ENCODE measurements at places on chromosomes 5 and 9.

GRCh38 chr9:130770679-130771442 is 64.2 kb upstream of the ABL1 start:
- no peak for DNase-seq

DNA sequence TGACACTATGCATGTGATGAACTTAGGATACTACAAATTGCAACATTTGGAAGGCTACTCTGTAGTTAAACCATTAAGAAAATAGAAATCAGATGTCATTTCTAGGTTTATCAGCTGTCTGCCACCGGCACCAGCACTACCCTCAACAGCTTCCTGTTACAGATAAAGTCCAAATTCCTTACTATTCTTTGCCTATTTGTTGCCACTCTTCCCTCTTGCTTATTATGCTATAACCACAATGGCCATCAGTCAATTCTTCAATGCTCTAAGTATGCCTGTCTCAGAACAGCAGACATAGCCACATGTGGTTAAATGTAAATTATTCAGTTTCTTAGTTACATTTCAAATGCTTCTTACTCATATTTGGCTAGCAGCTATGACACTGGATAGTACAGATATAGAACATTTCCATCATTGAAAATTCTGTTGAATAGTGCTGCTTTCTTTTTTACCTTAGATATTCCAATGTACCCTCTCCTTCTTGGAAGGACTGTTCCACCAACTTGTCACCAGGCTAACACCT is 21.0 kb downstream of the DHX29 start:
- DNase-seq, result no peak

DNA sequence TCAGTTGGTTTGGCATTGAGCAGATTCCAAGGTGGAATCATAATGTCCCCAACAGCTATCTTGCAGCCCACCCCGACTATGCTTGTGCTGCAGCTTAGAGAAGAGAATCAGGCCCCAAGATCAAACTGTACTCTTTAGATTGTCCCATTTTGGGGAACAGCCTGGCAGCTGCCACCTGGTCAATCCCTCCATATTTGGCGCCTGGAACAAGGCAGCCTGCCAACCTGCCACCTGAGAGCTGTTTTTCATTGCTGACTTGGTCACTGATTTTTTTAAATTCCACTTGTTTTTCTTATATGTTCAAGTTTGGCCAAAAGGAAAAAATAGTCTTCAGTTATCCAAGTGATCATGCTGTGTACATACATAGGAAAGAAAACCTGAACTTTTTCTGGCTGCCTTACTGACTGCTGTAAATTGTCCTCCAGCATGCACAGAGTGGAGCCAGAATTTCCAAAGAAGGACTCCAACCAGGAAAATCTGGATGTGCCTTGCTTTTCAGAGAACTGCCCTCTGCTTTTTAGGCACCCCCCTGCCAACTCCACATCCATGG is 504.2 kb downstream of the ENC1 start:
- DNase-seq, result no peak

GRCh38 chr9:3256571-3257330 is 269.1 kb downstream of the RFX3 start:
- no peak for DNase-seq

- DNase-seq, result no peak
These were observed 64.9 kb downstream of the SEMA4D start for GRCh38 chr9:89432986-89433530.

DNA sequence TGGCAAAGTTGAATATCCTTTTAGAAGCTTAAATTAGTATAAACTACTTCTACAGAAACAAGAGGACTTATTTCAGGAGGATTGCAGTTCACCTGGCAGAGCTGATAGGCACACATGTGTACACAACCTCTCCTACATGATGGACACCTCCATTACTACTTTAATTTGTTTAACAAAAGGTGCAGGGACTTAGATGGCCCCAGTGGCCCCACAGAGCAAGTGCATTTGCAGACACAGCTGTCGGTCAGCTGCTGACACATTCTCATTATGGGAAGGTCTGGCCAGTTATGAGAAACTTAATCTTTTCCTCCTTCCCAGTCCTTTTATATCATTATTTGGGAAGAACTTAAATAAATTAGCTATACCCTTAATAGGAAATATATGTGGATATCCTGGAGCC is 28.3 kb downstream of the TDRD7 start:
- no peak for DNase-seq

- no peak for DNase-seq
These were observed 129.6 kb downstream of the SEC61B start for GRCh38 chr9:99351647-99352046.

DNA sequence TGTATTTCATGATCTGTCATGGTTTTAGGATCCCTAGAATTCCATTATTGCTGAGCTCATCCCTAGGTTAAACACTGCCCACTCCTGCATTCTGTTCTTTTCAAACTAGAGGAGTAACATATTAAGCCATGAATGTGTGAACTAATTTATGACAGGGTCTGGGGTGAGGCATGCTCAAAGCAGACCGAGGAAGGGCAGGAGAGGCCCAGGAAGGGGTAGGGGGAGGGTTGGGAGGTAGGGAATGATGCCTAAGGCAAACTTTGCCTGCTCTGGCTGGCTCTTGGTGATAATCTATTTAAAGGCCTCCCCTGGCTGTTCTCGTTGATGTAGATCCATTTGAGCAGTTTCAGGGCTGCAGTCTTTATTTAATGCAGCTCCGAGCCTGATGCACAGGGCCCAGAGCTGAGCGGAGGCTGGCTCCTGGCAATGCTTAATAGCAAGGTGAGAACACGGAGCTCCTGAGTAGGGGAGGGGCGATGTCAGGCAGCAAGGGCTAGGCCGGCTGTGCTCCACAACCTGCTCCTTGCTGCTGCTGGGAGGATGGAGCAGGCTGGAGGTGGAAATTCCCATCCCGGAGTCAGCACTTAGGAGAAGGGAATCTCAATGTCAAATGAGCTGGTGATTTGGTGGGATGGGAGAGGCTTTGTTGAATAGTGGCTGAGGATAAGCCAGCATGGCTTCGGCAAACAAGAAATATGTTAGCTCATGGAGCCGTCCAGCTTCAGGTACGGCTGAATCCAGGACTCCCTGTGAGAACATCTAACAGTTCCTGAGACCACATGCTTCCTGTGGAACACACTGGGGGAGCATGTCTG is 73.2 kb upstream of the UNC5A start:
- no peak for DNase-seq

DNA sequence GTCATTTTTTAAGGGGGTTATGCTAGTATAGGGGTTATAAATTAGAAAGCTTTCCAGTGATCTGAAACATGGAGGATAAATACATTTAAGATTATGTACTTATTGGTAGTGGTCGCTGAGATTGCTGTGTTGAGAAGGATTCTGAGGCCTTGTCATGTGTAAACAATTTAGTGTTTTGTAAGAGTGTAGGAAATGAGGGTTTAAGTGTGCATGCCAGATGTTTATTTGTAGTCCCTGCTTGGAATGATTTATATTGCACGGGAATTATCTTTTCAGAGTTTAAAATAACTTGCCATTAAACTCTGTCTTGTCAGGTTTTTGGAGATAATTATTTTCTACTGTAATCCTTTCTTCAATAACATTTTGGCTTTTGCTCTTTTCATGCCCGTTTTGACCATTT is 19.4 kb downstream of the ZNF618 start:
- DNase-seq, result no peak

DNA sequence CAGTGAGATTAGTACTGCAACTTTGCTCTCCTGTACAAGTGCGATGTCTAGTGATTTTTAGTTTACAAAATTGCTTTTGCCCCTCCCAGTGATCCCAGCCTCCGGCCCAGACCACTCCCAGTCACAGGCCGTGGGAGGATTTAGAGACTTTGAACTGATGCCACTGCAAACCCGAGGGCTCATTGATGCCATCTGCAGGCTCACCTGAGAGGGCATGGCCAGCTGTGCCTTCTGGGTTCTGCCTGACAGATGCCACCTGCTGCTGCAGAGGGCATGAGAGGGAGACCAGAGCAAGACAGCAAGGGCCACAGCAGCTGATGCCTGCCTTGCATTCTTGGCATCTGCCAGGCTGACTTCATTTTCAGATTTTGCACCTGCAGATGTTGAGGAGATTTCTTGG is 593.8 kb downstream of the CDK5RAP2 start:
- no peak for DNase-seq

- DNase-seq, result no peak
These were observed 579 bp upstream of the NTRK2 start for GRCh38 chr9:84669013-84669287.

DNA sequence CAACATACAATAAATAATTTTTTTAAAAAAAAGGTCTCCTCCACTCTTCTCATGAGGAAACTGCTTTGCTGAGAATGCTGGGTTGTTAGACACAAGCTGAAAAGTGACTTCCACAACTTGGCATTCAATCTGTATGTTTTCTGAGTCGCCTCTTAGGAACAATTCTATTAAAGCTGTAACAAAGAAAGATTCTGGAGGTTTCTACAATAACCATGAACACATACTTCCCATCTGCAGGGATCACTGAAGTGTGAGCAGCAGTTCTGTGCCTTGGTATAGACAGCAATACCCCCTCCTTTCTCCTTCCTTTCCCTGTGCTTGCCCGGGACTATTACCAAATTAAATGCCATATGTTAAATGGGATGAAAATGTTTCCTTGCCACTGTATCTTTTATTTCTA is 1.5 kb downstream of the DIRAS2 start:
- DNase-seq, result no peak

DNA sequence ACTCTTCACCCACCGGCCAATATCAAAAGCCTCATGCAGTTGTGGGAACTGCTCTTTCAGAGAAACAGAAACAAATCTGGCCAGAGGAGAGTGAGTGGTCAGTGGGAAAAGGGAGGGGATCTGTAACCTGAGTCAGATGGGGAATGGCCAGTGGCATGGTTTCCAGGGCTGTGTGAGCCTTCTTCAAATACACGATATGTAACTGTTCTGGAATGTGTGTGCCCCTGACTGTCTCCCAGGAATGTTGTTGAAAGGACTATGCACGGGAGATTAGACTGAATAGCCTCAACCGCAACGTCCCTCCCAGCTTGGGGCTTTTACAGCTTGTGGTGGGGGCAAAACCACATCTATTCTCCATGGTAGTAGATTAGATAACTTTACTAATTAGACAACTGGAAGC is 60.8 kb downstream of the SH3TC2 start:
- no peak for DNase-seq

DNA sequence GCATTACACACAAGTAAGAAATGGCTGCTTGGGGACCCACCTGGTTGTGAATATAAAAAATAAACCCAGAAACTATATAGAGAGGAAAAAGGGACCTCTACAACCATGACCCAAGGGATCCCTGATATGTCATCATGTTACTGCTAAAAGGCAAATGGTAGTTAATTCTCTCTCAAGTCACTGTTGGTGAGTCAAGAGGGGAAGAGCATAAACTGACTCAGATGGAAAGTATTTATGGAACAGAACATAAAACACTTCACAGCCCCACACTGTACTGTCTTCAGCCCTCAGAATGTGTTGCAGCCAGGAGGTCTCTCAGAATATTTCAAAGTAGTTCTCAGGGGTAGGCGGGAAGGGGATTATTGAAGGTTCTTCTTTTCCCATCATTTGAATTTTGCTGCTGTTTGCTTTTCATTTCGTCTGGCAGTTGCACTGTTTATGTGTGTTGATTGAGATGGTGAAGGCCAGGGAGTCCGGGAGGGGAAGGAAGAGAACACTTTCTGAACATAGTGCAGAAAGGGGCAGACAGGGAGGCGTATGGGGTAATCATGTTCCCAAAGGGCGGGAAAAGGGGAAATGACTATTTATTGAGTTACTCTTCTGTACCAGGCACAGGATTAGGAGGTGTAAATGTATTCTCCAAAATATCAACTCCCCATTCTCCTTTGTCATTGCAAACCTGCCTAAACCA is 85.5 kb downstream of the TEK start:
- DNase-seq, result no peak

DNA sequence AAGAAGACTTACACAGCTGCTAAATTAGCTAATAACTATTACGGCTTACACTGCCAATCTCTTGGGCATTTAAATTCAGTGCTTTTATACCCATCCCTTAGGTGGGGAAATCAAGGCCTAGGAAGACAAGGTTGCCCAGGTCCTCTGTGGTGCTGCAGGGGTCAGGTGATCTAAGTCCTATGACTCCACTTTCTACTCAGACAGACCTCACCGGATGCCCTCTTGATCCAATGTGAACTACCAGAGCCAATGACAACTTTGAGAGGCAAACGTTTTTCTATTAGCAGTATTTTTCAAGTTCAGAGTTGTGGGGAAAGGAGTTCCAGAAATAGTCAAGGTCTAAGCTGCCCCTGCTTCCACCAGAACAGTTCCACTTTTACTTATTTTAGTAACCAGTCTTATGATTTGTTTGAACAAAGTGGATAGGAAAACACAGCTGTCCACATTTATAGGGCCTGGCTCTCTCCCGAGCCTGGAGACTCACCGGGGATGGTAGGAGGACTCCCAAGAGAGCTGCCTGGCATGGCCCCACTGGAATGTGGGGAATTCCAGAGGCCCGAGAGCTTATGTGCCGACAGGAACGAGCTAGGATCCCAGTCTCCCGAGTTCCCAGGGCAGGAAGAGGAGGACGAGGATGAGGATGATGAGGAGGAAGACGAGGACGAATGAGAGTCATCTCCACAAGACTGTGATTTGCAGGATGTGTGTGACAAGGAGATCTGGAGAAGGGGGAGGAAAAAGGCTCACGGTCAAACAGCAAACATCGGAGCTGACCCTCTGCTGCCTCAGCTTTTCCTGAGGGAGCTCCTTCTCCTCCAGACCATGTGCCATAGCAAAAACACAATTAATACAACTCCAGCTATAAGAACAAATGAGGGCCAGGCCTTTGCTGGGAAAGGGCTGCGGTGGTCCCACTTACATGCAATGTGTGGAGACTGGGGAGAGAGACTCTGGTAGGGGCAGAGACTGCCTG is 16.7 kb downstream of the FAM193B start:
- DNase-seq, result no peak

DNA sequence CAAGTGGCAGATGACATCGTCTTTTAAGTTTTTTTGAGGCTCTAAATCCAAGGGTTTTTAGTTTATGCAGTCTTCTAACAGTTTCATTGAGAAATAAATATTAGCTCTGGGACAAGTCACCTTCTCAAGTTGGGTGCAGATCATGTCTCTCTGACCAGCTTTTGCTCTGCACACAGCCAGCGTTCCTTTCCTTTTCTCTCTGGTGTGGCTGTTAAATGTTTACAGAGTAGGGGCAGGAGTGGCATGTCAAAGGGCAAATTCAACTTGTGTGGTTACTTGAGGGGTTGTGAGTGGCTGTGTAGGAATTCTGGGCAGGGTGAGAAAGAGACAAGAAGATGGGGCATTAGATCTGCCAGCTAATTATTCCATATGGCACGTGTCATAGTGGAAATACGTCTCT is 187.5 kb upstream of the HMHB1 start:
- no peak for DNase-seq

GRCh38 chr5:169637085-169637548 is at the start of gene DOCK2:
Gene DOCK2, plus strand, starts transcription at chr5:169637275. Its CDS starts 52 bp downstream, at chr5:169637327.
- DNase-seq, result no peak

All from NCI-H2107 (cell line).